Fibroblast of the aortic adventitia (primary cell): ENCODE measurements at places on chromosomes 3 and 15. TPM values are rescaled to one million over a fixed set of nuclear protein-coding genes. Genes with fewer than 3 reads are reported as not detected.

DNA sequence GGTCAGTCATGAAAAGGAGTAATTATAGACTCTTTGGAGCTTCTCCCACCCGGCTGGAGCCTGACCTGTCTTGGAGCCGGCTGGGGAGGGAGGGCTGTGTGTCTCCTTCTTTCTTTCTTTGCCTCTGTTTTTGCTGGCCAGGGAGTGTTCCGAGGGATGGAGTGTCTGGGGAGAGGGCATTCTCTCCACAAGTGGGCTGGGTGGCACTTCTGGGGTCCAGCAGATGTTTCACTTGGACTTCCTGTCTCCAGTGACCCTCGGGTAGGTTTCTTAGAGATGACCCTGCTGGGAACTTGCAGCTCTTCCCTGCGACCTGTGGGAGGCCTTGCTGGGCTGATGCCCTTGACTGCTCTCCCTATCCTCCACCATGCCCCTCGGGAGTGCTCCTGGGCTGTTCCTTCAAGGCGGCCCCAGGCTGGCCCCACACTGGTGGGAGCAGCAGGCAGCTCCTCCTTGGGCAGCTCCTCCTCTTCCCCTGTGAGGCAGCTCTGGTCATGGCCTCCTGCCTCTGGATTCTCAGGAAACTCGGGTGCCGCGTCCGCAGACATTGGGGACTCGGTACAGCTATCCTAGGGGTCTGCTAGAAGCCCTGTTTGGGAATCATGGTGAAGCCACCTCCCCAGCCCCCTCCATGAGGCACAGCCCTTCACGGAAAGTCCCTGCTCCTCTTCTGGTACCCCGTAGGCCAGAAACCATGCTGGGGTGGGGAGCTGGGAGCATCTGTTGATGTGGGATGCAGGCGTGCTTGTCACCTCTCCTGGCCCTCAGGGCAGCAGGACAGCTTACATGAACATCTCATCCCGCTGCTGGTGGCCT is 44.9 kb downstream of the APBA2 start:
- no peak for DNase-seq

GRCh38 chr15:70100474-70101341 is 3.0 kb upstream of the TLE3 start:
- no peak for DNase-seq

- DNase-seq, result no peak
These were observed 31.5 kb upstream of the SLC6A6 start for GRCh38 chr3:14370720-14371572.

DNA sequence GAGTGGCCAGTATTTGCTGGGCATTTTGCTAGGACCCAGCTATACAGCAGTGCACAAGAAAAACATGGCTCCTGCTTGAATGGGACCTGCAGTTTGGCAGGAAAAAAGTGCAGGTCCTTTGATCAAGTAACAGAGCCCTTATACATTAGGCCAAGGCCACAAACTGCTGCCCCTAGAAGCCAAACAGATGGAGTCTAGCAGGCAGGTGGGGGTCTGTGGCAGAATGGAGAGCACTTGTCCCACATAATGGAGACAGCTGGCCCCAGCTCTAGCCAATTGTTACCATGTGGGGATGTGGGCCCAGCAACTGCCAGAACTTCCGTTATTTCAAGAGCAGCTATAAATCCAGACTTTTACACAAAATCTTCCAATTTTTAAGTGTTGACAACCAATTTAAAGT is 79.3 kb downstream of the SHQ1 start:
- no peak for DNase-seq

- DNase-seq, result no peak
These were observed 784.6 kb upstream of the ALCAM start for GRCh38 chr3:104582092-104582491.

GRCh38 chr15:43361313-43361903 is 9.4 kb downstream of the ZSCAN29 start:
- DNase-seq, result no peak

DNA sequence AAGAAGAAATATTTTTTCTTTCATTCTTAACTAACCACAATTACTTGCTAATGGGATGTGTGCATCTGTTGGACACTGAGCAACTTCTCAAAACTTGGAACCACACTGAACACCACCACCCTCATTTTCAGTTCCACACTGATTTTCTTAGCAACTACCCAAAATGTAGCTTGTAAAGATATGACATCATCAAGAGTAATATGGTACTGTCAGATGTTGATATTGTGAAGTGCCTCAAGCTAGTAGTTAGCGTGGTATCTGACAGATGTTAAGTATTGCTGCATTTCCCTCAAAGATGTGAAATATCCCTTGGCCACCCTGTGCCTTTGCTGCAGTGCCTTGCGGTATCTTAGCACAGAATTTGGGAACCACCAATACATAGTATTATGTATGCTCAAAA is 9.3 kb downstream of the RFTN1 start:
- no peak for DNase-seq

GRCh38 chr15:77075528-77075927 is 4.6 kb upstream of the TSPAN3 start:
- no peak for DNase-seq

DNA sequence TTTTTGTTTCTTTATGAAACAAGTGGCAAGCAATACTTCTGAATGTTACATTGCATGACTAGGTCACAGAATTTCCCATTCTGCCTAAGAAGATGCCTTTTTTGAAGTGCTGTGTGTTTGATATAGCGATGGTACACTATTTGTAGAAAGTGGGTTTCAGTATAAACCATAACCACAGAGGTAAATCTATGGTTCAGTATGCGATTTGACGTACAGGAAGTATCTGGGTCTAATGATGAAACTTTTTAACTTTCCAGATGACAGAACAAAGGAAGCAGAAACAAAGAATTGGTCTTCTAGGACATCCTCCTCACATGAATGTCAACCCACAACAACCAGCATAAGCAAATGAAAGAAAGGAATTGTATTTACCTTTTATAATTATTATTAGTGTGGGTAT is 133.4 kb upstream of the BHLHE40 start:
- no peak for DNase-seq

DNA sequence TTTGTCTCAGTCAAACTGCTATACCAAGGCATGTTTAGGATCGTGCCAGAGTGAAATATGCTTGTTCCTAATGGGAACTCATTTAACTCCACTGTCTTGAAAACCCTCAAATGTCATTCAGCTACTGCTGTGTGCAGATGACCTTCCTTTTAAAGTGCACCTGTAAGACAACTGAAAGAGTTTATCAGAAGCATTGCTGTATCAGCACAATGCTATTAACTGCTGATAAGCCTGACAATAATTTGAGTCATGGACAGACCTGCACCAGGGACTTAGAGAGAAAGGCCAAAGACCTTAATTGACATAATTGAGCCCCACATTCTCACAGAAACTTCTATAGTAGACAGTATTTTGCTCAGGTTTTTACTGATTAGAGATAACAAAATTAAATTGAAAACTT is 557.9 kb downstream of the DIPK2A start:
- no peak for DNase-seq

- peak; percentile 44 for DNase-seq
These were observed 10.3 kb downstream of the CORO2B start for GRCh38 chr15:68589053-68589452.

Gene GUCA1C
- not detected in 2 replicates for total RNA-seq

- peak; percentile 68 for DNase-seq
These were observed at the start of gene C15orf61 for GRCh38 chr15:67521029-67521782. TSS of gene C15orf61 (plus strand) at chr15:67521131. CDS start at chr15:67521249, 118 bp downstream.

DNA sequence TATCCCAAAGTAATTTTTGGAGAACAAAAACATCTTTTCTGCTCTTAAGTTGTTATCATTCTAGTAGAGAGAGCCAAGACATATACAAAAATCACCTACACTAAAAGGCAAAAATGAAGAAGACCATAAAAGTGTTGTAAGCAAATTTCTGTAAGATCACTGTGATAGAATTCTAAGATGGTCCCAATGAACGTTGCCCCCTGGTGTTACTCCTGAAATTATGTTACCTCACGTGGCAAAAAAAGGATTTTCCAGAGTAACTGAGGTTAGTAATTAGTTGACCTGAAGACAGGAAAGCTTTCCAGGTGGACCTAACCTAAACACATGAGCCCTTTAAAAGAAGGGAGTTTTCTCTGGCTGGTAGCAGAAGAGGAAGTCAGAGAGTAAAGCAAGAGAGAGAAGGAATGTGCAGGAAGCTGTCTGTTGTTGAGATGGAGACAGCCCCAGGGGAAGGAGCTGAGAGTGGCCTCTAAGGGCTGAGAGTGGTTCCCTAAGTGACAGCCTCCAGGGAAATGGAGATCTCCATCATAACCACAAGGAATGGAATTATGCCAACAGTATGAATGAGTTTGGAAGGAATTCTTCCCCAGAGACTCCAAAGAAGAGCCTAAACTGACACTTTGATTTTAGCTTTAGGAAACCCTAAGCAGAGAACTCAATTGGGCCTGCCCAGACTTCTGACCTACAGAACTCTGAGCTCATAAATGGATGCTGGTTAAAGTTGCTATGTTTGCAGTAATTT is 205.9 kb downstream of the CD47 start:
- DNase-seq, result peak; percentile 79

DNA sequence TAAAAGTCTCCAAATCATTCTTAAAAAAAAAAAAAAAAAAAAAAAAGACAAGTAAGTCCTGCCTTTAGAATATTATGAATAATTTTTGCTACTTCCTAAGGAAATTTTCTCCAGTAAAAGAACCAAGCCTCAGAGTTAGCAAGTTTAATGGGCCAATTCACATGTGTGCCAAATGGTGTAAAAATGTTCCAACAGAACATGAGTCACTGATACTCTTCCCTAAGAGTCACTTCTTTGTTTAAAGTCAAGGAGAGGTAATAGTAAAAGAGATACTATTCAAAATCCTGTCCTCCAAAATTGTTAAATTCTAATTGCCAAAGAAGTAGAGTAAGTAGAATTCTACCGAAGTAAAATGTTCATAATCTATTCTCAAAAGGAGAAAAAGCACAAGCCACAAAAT is 17.7 kb upstream of the CPA3 start:
- peak; percentile 63 for DNase-seq

GRCh38 chr3:64445109-64445943 is 220.1 kb upstream of the PRICKLE2 start:
- no peak for DNase-seq

Gene AGBL1
- total RNA-seq, result not detected in 2 replicates

DNA sequence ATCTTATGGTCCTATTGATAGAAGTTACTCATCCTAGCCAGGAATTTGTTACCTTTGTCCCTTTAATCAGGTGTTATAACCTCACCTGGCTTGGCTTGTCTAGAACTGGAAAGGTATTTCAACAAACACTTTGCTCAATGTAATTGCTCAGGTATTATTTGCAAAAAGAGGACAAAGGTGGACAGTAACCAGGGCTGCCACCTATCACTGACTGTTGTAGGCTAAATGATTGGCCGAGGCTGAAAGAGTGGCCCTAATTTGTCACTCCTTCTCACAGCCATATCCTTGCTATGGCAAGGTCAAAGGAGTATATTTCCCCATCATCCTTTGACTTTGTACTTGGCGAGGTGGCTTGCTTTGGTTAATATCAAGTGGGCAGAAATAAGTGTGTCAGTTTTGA is 2.7 kb upstream of the SELENOS start:
- DNase-seq, result no peak

GRCh38 chr3:30721314-30721634 is 114.9 kb downstream of the TGFBR2 start:
- DNase-seq, result no peak

- DNase-seq, result peak; percentile 53
These were observed 45.0 kb downstream of the THBS1 start for GRCh38 chr15:39625856-39626255.

DNA sequence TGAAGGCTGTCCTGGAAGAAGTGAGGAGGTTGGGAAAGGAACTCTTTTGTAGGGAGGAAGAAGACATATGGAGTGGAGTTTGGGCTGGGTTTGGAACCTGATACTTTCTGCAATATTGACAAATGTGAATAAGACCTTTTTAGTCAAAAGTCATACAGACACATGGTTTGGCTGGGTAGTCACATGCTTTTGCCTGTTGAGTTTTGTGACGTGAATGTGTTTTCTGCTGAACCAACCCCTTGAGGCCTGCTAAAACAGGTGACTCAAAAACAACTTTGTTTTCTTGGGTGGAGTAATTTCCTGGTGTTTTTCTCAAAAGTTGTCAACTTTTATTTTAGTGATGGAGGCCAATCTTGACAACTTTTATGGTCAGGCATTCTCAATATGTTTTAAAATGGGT is 39.4 kb upstream of the CCR4 start:
- no peak for DNase-seq

GRCh38 chr15:37097144-37097919 is 3.0 kb downstream of the MEIS2 start:
- peak; percentile 46 for DNase-seq

DNA sequence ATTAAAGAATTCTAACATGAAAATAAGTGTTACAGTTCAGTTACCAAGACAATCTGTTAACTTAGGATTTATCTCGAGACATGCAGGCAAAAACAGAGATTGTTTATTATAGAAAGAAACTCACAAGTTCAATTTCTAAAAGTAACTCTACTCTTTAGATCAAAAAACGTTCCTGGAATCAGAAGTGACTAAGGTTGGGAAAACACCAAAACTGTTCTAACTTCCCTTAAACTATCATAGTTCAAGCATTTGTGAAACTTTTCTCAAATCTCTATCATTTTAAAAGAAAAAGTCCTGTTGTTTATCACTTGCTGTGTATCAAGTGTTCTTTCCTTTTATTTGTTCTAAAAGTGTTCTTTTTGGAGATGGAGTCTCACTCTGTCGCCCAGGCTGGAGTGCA is 8.7 kb downstream of the WDR82 start:
- DNase-seq, result no peak

Gene EEF1AKMT4
- total RNA-seq, result 1.6 and 2.5 TPM in 2 replicates

- peak; percentile 94 for DNase-seq
These were observed 63.9 kb downstream of the TMCC1 start for GRCh38 chr3:129829640-129830039.

DNA sequence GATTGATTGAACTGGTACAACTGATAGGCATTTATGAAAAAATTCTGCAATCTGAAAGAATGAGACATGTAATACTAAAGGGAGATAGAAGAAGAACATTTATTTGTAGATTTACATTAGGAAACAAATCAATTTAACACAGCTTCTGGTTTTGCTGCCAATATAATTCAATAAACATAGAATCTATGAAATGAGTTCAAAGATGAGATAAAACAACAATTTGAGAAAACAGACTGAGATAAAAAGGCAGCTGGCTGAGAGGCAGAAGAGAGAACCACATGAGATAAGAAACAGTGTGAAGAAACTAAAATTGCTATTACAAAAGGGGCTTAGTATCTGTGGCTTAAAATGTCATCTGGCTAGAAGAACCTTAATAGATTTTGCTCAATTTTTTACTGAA is 176.6 kb downstream of the PYDC2 start:
- DNase-seq, result no peak

Gene GOLGA6L4
- 0.08 and 1.2 TPM in 2 replicates for total RNA-seq

DNA sequence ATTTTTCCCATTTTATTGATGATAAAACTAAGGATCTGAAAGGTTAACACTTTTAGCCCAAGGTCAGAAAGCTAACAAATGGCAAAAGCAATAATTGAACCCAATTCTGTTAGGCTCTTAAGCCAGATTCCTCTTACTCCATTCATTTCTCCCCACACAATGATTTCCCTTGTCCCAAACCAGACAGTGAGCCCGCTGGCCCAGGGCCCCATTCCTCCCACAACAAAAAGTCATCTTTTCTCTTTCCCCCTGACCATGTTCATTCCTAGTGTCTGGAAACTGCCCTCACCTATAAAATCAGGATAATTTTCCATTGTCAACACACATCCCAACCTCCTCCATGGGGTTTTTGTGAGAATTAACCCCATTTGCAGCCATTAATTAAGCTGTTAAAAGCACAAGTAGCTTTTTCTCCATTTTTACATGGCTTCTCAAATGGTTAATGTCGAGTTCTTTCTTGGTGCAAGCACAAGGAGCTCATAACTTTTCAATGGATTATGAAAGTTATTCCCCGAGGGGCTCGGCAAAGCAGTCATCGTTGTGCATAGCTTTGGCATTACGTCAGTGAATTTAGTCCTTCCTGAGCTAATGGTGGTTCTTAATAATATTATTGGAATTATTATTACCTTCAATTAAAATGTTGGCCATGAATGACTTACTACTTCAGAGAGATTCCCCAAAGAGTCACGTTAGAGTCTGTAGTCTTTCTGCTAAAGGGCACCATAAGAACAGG is 151.0 kb upstream of the WNT5A start:
- no peak for DNase-seq
